ENCODE measurements at places on chromosomes 2 and 18.

DNA sequence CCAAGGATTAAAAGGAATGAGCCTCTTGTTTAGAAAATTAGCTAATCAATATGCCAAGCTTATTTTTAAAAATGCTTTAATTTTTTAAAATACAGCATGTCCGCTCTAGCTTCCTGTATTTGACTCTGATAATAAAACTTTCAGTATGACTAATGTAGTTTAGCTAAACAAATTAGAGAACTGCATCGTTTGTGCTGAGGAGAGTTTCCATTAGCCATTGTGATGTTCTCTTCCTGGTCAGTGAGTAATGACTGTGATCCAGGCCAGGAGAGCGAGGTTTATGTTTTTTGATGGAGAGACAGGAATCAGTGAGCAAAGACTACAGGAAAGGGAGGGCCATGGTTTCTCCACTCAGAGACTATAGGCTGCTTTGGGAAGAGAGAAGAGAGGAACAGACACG lies 237.2 kb upstream of the ETAA1 start:
- DNase-seq: no peak

DNA sequence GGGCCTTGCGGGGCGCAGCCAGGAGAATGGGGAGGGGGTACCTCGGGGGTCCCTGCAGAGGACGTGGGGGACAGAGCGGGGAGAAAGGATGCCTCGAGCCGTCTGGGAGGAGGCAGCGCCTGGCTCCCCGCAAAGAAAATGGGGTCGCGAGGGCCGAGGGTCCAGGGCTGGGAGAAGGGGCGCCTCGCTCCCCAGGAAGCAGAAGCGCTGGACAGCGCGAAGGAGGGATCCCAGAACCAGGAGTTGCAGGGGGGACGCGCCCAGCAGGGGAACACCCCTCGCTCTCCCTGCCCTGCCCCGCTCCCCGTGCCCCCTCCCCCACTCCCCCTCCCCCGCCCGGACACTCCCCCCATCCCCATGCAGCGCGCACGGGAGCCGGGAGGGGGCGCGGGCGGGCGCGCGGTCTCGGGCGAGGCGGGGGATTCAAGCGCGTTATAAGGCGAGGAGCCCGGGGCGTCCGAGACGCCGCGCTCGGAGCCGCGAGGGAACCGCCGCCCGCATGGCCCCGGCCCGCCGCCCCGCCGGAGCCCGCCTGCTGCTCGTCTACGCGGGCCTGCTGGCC lies at the start of gene ERFE:
Gene ERFE (plus strand): TSS at position 462 of the 562 bp plus-strand sequence. CDS start 38 bp downstream, at position 500.
- no peak for DNase-seq

GRCh38 chr2:55490554-55490953 lies 29.0 kb upstream of the CFAP36 start:
- no peak for DNase-seq

GRCh38 chr2:73037947-73038585 lies 33.4 kb downstream of the SFXN5 start:
- DNase-seq: no peak

GRCh38 chr18:8063733-8064132 lies 496.6 kb downstream of the PTPRM start:
- DNase-seq: no peak

Measured in NCI-H1048 (cell line).